ENCODE measurements at places on chromosomes 16 and 17. TPM values are rescaled to one million over a fixed set of nuclear protein-coding genes. Genes with fewer than 3 reads are reported as not detected.

DNA sequence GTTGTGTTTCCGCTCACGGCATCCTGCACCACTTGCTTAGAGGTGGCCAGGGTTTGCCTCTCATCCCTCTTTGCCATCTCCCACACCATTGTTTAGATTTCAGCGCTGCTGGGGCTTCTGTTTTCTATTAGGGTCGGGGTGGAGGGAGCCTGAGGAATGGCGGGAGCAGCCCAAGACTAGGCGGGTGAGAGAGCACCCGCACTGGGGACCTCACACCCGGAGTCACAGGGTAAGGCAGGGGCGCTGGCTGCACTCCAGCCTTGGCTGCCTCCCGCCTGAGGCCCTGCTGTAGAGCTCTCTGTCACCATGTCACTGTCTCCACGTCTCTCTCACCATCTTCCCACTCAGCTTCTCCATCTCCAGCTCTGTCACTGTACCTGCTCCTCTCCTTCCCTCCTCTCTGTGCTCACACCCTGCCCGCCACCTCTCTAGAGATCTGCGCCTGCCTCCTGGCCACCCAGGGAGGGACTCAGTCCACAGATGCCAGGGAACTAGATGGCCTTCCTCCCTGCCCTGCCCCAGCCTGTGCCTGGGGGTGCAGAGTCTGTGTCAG, 32.8 kb upstream of the ABCC3 start:
- peaks cover 12% of the 10 kb centered on the region for H3K4me1 ChIP-seq
- no peaks in the 10 kb centered on the region for H3K36me3 ChIP-seq
- no peak overlapping the region for H3K4me3 ChIP-seq
- no peaks in the 10 kb centered on the region for H3K27me3 ChIP-seq
- no peak for DNase-seq
- no peak overlapping the region for H3K27ac ChIP-seq

DNA sequence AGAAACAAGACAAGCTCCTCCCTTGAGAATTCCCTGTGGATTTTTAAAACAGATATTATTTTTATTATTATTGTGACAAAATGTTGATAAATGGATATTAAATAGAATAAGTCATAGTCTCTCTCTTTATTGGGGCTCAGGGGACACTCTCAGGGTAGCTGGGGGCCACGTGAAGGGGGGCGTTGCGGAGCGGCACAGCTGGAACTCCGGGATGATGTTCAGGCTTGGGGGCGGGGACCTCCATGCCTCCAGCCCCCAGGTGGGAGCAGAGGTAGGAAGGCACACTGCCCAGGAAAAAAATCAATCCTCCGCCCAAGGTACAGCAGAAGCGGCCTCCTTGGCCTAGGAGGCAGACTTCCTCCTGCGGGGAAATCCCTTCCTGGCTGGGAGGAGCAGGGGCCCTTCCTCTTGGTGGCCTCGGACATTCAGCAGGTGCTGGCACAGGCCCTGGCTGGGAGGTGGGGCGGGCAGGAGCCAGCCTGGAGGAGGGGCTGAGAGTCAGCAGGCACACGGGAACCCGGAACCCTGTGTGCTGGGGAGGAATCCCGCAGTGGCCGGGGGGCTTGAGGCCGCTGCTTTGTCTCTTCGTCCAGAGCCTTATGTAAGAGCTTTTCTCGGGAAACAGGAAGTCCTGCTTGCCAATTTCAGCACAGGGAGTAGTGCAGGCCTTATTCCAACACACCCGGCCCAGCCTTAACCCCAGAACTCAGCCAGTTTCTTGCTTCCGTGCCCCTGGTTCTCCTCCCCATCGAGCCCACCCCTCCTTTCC, 591 bp upstream of the TNFSF13 start:
- H3K36me3 ChIP-seq, result no peaks in the 10 kb centered on the region
- peak; percentile 96 for DNase-seq
- H3K27me3 ChIP-seq, result no peaks in the 10 kb centered on the region
- peak overlapping the region; percentile 98 for H3K27ac ChIP-seq
- peaks cover 45% of the 10 kb centered on the region for H3K4me1 ChIP-seq
- H3K4me3 ChIP-seq, result peak overlapping the region; percentile 94

- no peaks in the 10 kb centered on the region for H3K27me3 ChIP-seq
- peak overlapping the region; percentile 65 for H3K27ac ChIP-seq
- peaks cover 7% of the 10 kb centered on the region for H3K36me3 ChIP-seq
- H3K4me3 ChIP-seq, result no peak overlapping the region
Observed at GRCh38 chr16:920051-920681, 50.6 kb downstream of the LMF1 start.

DNA sequence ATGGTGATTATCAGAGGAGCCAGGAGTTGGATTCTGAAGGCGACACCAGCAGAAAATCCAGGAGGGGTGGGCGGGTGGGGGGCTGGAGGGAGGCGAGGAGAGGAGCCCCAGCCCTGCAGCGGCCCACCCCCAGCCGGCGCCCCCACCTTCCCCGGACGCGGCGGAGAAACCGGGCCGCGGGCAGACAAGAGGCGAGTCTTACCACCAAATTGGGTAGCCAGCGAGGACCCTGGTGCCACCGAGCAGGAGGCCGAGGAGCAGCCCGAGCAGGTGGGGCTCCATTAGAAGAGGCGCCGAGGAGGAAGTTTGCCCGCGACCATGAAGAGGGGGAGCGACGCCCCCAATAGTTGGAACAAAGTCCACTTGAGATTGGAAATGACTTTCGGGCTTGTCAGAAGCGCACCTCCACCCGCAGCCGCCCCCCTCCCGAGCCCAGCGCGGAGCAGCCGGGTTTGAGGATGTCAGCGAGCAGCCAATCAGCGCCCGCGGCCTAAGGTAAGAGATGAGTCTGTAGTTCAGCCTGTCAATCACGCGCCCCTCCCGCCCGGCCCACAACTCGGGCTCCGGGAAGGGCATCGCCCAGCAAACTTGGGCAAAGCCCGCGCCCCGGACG, at the start of gene WNT3:
TSS of gene WNT3 (minus strand) at position 377 of the 613 bp plus-strand sequence. CDS start at position 282, 95 bp downstream.
- peak within 1 kb of the TSS; percentile 40 for H3K4me3 ChIP-seq
- no peak for DNase-seq
- no peak within 1 kb of the TSS for H3K27ac ChIP-seq
- H3K36me3 ChIP-seq, result no peaks in the 10 kb centered on the region

DNA sequence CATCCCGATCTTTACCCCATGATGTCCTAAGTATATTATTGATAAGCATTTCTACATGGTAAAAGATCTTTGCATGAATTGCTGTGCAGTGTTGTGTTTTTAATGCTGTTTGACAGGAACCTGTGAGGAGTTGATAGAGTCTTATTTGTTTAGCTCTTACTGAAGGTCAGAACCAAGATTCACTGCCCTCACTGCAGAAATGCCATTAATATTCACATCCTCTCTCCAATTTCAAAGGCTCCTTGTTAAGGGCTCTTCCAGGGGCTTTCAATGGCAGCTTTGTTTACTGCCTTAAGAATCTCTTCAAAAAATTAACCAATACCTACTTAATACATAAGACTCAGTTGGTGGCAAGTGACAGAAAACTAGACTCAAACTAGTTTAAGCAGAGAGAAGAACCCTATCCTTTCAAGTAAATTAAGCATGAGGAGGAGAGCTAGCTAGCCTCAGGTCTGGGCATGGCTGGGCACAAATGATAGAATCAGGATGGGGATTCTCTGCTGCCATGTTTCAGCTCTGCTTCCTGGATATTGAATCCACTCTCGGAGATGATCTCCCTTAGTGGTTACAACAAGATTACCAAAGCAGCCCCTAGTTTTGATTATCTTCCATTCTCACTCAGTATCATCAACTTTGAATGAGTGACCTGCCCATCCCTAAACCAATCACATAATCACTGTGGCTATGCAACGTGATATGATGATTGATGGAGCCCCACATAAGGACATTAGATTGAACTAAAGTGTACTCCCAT, 311.8 kb downstream of the CDH11 start:
- H3K36me3 ChIP-seq, result no peaks in the 10 kb centered on the region
- H3K27ac ChIP-seq, result no peak overlapping the region
- no peak overlapping the region for H3K4me3 ChIP-seq
- no peaks in the 10 kb centered on the region for H3K4me1 ChIP-seq
- H3K27me3 ChIP-seq, result no peaks in the 10 kb centered on the region

GRCh38 chr17:66207936-66208335, 16.0 kb upstream of the CEP112 start:
- H3K27ac ChIP-seq, result no peak overlapping the region
- no peak overlapping the region for H3K4me3 ChIP-seq
- DNase-seq, result no peak
- H3K4me1 ChIP-seq, result no peaks in the 10 kb centered on the region
- no peaks in the 10 kb centered on the region for H3K36me3 ChIP-seq

GRCh38 chr16:86848821-86849220, 270.5 kb downstream of the FOXL1 start:
- no peak overlapping the region for H3K4me3 ChIP-seq
- no peak for DNase-seq
- H3K27ac ChIP-seq, result no peak overlapping the region
- H3K27me3 ChIP-seq, result peaks cover 9% of the 10 kb centered on the region

- no peak overlapping the region for H3K4me3 ChIP-seq
- H3K27me3 ChIP-seq, result no peaks in the 10 kb centered on the region
- H3K36me3 ChIP-seq, result no peaks in the 10 kb centered on the region
- no peak overlapping the region for H3K27ac ChIP-seq
- no peak for DNase-seq
- H3K4me1 ChIP-seq, result no peaks in the 10 kb centered on the region
Observed at GRCh38 chr16:72404299-72404698, 232.3 kb upstream of the PMFBP1 start.

- H3K27me3 ChIP-seq, result no peaks in the 10 kb centered on the region
- DNase-seq, result no peak
- H3K27ac ChIP-seq, result no peak overlapping the region
- no peaks in the 10 kb centered on the region for H3K4me1 ChIP-seq
Observed at GRCh38 chr16:22402191-22402590, 27.8 kb upstream of the CDR2 start.

Gene CHST4
- not detected for total RNA-seq

- H3K36me3 ChIP-seq, result peaks cover 24% of the 10 kb centered on the region
- no peak overlapping the region for H3K27ac ChIP-seq
- H3K4me1 ChIP-seq, result no peaks in the 10 kb centered on the region
- DNase-seq, result peak; percentile 50
- H3K4me3 ChIP-seq, result no peak overlapping the region
Observed at GRCh38 chr17:80884811-80885210, 106.8 kb upstream of the CHMP6 start.

Gene TBC1D3B
- total RNA-seq, result not detected

Gene SLC13A5
- total RNA-seq, result 0.14 TPM

DNA sequence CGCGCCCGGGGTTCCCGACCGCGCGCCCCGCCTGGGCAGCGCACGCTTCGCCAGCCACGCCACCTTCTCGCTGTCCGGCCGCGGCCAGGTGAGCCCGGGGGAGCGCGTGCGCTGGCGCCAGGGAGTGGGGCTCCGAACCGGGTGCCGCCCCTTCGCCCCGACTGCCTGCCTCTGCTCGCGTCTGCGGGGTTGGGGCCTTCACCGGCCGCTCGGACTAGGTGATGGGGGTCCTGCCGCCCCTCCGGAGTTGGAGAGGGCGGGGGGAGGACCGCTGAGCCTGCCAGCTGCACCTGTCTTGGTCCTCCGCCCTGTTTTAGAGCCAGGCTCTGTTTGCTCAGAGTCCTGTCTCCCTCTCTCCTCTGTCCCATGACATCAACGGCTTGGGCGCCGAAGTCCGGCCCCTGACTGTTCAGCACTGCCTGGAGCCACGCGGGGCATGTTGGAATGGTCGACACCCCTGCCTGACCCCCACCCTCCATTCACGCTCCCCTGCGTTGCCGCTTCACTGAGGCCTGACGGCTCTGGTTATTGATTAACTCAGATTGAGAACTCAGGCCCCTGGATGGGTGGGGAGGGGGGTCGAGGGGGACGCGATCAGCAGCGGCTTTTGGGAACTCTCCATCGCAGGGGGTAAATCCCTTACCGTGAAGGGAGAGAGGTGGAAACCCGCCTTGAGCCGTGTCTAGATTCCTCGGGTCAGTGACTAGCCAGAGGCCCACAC, 748 bp downstream of the SMTNL2 start:
- DNase-seq, result no peak
- no peaks in the 10 kb centered on the region for H3K36me3 ChIP-seq
- H3K4me3 ChIP-seq, result peak overlapping the region; percentile 50
- no peaks in the 10 kb centered on the region for H3K4me1 ChIP-seq

DNA sequence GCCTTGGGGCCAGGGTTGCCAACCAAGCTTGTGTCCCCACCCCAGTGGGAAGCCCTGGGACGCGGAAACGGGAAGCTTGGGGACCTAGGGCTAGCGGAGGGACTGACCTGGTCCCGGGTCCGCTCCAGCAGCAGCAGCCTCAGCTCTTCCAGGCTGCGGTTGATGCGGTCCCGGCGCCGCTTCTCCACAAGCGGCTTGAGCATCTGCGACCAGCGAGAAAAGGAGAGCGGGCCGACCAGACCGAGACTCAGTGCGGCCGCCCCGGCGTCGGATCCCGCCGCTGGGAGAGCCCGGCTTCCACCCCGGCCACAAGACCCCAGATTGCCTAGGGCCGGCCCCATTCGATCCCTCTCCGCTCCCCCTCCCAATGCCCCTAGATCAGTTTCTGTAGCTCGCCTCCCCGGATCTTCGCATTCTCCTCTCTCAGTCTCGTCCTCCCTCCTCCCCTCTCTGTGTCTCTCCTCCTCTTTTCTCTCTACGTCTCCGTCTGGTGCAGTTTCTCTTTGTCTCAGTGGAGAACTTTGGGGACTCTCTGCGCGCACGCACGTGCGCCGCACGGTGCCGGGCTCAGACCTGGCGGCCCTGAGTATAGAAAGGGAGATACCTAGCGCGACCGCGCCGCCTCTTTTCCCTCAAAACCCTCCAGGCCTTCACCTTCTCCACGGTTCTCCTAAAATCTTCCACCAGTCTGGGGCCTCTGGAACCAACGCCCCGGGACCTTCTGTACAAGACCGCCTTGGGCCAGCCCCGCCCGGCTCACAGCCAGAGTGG, 797 bp downstream of the HES7 start:
- H3K4me1 ChIP-seq, result no peaks in the 10 kb centered on the region
- no peak overlapping the region for H3K27ac ChIP-seq
- no peak for DNase-seq

DNA sequence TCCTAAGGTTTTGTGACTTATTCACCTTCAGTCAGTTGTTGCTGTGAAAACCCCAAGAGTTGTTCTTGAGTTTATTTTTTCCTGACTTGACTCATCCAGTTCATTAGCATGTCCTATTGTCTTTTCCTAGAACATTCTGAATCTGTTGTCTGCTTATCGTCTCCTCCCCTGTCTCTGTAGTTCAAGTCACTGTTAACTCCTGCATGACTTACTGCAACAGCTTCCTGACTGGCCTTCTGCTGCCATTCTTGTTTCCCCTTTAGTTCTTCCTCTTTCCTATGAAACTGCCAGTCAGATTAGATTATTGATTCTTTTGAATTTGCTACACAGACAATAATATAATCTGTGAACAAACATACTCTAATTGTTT, 161.5 kb downstream of the FTO start:
- H3K27me3 ChIP-seq, result no peaks in the 10 kb centered on the region
- H3K4me3 ChIP-seq, result no peak overlapping the region
- peaks cover 6% of the 10 kb centered on the region for H3K36me3 ChIP-seq
- peak overlapping the region; percentile 32 for H3K27ac ChIP-seq

Gene DPEP3
- not detected for total RNA-seq

Gene IGFALS
- 1.8 TPM for total RNA-seq

Data from sigmoid colon (tissue), 7 donors.